ENCODE measurements at places on chromosomes 6 and 20.

DNA sequence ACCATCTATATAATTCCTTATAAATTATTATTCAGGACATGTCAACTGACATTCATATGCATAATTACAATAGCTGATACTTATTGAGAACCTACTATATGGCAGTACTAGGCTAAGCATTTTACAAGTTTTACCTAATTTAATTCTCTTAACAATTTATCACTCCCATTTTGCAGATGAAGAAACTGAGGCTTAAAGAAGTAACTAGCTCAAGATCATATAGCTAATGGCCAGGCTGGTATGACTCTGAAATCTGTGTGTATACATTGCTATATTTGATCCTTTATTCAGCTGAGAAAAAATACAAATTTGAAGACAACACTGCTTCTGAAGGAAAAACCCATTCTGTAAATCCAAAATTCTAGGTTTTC, 85.0 kb downstream of the CRYBG1 start:
- DNase-seq, result no peak

DNA sequence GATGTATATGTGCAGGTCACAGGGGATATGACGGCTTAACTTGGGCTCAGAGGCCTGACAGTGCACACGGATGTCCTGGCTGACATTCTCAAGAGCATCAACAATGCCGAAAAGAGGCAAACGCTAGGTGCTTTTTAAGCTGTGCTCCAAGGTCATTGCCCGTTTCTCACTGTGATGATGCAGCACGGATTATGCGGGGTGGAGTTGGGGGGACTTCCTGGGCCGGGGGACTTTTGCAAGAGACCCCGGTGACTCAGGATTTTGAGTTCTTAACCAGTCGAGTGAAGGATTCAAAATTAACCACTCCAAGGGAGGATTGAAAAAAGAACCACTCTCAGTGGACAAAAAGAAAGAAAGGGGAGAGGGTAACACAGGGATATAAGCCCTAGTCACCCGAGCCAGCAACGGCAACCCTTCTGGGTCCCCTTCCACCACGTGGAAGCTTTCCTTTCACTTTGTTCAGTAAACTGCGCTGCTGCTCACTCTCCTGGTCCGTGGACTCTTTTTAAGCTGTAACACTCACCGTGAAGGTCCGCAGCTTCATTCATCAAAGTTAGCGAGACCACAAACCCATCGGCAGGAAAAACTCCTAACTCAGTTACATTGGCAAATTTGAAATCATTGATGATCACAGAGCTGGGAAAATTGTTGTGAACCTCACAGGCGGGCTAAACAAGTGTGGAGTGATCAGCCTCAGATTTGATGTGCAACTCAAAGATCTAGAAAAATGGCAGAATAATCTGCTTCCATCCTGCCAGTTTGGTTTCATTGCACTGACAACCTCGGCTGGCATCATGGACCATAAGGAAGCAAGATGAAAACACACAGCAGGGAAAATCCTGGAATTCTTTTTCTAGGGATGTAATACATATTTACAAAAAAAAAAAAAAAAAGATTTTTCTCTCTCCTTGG, 199.3 kb downstream of the ARID1B start:
- DNase-seq, result no peak

GRCh38 chr6:22113026-22113766, 183.6 kb downstream of the PRL start:
- no peak for DNase-seq

DNA sequence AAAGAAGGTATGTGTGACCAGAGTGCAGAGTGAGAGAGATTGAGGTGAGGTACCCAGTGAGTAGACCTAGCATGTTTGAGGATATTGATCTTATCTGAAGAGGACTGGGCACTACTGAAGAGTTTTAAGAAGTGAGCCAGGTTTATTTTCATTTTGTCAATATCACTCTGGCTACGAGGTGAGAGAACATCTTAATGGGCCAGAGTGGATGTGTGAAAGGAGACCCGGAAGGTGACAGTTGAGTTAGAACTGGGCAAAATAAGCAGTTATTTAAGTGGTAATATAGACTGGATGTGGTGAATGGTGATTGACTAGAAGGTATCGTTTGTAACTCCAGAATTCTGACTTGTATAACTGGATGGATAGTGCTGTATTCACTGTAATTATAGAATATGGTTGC, 134.1 kb downstream of the QKI start:
- no peak for DNase-seq

DNA sequence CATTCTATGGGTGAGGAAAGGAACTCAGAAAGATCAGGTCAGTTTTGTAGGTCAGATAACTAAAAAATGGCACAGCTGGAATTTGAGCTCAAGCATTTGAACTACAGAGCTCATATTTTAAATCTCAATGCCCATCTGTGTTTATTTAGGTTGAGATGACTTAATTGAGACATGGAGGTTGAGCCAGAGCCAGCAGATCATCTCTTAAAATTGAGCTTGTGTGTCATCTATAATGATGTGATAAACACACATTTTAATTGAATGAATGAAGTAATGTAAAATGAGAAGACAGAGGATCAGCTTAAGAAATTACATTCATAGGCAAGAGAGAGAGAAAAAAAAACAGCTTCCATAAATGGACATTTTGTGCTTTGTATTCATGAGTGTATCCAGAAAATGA, 3.7 kb downstream of the MANEA start:
- DNase-seq, result no peak

- DNase-seq, result no peak
Measured at GRCh38 chr6:118876198-118876597, 17.8 kb upstream of the ASF1A start.

DNA sequence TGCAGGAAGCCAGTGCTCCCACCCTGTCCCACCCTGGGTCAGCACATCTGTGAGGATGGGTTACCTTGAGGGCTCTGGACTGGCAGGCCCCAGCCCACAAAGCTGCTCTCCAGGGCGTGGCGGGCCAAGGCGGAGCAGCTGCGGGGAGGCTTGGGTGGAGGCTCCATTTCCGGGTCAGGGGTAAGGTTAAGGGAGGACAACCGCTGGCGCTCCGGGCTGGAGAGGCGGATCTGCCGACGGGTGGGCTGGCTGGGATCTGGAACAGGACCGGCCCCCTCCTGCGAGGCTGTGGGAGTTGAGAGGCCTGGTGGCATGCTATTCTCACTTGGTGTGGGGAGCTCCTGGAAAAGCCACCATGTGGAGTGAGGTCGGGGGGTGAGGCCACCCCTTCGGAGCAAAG, 5.5 kb downstream of the SMPD2 start:
- no peak for DNase-seq

GRCh38 chr6:88650029-88650619, 313.3 kb downstream of the RNGTT start:
- no peak for DNase-seq

DNA sequence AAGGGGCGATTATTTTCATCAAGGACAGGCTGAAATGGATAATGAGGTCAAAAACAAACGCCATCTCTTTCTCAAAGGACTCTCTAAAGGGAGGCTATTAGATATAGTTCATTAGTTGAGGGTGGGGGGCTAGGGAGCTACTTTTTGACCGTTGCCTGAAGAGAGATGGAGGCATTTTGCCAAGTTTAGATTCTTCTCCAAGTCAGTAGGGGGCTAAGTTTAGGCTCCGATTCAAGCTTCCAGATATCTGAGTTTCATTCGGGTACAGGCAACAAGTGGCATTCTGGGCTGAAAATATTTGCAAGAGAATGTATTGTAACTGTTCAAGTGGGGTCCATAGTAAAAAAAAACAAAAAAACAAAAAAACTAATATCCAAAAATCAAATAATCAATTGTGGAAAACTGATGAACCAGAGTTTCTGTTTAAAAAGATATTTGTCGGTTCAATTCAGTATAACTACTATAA, 43.4 kb upstream of the PIM1 start:
- DNase-seq, result no peak

- no peak for DNase-seq
Measured at GRCh38 chr6:2434116-2434515, 188.7 kb upstream of the GMDS start.

DNA sequence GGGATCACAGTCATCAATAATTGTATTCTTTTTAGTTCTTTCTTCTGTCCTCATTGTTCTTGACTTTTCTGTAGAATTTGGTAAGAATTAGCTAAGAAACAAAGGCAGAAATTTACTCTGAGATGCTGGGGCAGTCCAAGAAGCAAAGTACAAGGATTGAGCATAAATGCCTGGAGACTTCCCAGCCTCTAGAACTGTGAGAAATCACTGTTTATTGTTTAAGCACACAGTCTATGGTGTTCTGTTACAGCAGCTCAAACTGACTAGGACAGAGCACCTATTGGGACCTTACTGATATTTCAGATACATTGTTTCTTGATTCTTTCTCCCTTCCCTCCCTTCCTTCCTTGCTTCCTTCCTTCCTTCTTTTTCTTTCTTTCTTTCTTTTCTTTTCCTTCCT, 192.7 kb upstream of the SLC35B3 start:
- no peak for DNase-seq

DNA sequence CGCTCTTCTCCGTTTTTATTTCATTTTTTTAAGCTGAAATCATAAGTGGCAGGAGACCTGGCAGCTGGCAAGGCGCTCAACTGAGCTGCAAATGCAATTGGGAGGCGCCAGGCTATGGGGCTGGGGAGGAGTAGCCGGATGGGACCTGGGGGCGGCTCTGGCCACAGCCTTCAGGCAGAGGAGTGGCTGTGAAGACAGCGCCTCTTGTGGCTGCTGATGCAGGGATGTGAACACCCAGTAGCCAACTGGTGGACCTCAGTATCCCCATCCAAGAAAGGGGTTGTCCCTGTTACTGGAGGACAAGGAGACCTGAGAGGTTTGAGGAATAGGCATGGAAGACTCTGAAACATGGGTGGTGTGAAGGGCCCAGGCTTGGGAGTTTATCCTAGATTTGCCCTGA, 12.6 kb downstream of the KCNK17 start:
- DNase-seq, result no peak

DNA sequence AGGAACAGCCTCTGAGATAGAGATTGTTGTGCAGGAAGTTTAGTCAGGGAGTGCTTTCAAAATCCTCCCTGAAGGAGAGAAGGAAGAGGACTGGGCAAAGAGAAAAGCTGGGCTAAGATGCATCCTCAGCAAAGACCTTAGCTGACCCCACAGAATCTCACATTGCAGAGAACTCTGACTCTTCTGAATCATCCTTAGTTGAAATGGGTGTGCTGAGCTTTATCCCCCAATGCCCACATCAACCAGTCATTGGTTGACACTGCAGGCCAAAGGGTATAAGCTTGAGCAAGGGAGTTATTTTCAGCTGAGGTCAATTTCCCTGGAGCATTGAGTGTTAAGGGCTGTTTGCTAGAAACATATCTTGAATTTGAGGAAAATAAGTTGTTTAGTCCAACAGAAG, 732.2 kb downstream of the CBLN4 start:
- DNase-seq, result no peak

- no peak for DNase-seq
Measured at GRCh38 chr6:52053038-52053695, 34.2 kb downstream of the PKHD1 start.

- DNase-seq, result no peak
Measured at GRCh38 chr20:18628330-18628920, 40.6 kb downstream of the DTD1 start.

GRCh38 chr20:36333841-36334240, 27.7 kb downstream of the DLGAP4 start:
- DNase-seq, result no peak

GRCh38 chr6:35543459-35544193, 30.9 kb upstream of the TULP1 start:
- peak; percentile 86 for DNase-seq

- no peak for DNase-seq
Measured at GRCh38 chr6:140440223-140440835, 1065.9 kb upstream of the CITED2 start.

DNA sequence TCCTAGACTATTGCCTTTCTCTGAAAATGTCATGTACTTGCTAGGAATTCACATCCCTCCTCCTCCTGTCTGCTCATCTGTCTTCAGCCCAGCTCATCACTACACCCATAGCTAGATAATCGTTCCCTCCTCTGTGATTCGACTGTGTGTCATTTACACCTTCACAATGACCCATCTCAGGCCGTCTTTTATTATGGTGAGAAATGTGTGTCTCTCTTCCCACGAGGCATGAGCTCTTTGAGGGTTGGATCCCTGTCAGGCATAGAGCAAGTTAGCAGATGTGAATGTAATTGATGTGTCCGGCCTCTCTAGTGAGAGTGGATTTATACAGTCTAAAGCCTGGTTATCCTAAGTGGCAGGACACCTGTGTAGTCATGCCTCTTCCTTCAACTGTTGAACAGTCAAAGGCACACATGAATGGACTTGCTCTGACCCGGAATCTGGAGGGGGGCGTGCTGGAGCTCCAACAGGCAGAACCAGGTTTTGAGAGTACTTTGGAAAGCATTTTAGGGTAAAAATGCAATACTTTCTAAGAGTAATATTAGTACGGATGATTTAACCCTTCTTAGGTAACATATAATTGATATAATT, 182.1 kb downstream of the UTRN start:
- DNase-seq, result no peak

GRCh38 chr20:53937339-53937741, 133.1 kb downstream of the BCAS1 start:
- DNase-seq, result no peak

- no peak for DNase-seq
Measured at GRCh38 chr6:14633479-14633878, 515.9 kb downstream of the CD83 start.

DNA sequence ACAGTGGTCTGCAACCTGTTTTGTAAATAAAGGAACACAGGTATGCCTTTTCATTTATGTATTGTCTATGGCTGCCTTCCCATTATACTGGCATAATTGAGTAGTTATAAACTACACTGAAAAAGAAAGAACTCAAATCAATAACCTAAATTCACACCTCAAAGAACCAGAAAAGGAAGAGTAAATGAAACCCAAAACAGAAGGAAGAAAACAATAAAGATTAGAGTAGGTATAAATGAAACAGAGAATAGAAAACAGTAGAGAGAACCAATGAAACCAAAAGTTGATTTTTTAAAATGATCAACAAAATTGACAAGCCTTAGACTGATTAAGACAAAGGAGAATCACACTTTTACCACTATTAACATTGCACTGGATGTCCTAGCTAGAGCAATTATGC, 34.7 kb downstream of the FAM184A start:
- no peak for DNase-seq

GRCh38 chr6:111846066-111846465, 27.2 kb downstream of the FYN start:
- DNase-seq, result no peak

- no peak for DNase-seq
Measured at GRCh38 chr20:59176812-59177211, 13.2 kb downstream of the ZNF831 start.

- no peak for DNase-seq
Measured at GRCh38 chr20:63567136-63567385, 7.0 kb downstream of the HELZ2 start.
